ENCODE measurements at places on chromosomes 6 and 20.

- DNase-seq, result no peak
Measured at GRCh38 chr20:24022621-24023180, 34.1 kb upstream of the GGTLC1 start.

DNA sequence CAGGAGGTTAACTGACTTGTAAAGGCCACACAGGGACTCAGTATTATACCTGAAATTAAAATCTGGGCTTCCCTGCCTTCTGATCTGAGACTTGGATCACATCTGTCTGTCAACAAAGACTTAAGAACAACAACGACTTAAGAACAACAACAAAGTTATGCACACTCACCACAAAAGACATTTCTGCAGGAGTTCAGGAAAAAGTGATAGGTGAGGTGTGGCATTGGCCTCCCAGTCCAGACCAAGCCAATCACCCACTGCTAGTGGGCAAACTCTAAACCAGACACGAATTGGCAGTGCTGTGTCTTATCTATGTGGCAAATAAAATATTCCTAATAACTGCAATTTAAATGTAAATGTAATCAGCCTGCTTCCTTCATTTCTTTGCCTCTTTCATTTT lies 61.3 kb downstream of the PRDM1 start:
- no peak for DNase-seq

GRCh38 chr20:35295674-35296073 lies 3.4 kb upstream of the FAM83C start:
- DNase-seq, result no peak

GRCh38 chr20:31682927-31683326 lies 39.7 kb downstream of the BCL2L1 start:
- no peak for DNase-seq

GRCh38 chr6:129498541-129498940 lies 211.4 kb downstream of the ARHGAP18 start:
- DNase-seq, result peak; percentile 64

GRCh38 chr20:58690396-58691135 lies 2.0 kb upstream of the NPEPL1 start:
- peak; percentile 46 for DNase-seq

DNA sequence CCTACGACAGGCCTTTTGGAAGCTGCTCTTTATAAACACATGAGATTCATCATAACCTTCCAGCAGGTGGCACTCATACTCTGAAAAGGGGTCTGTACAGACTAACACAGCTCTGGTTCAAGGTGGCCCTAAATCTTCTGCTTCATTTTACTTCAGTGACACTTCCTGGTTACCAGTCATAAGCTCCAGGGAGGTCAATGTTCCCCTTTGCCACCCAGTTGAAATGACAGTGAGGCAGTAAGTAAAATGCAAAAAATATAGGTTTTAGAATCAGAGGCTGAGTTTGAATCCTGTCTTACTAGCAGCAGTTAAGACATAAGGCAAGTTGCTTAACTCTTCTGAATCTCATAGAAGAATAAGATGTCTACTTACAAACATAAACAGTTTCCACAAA lies 132.8 kb downstream of the CDK19 start:
- DNase-seq, result peak; percentile 88

DNA sequence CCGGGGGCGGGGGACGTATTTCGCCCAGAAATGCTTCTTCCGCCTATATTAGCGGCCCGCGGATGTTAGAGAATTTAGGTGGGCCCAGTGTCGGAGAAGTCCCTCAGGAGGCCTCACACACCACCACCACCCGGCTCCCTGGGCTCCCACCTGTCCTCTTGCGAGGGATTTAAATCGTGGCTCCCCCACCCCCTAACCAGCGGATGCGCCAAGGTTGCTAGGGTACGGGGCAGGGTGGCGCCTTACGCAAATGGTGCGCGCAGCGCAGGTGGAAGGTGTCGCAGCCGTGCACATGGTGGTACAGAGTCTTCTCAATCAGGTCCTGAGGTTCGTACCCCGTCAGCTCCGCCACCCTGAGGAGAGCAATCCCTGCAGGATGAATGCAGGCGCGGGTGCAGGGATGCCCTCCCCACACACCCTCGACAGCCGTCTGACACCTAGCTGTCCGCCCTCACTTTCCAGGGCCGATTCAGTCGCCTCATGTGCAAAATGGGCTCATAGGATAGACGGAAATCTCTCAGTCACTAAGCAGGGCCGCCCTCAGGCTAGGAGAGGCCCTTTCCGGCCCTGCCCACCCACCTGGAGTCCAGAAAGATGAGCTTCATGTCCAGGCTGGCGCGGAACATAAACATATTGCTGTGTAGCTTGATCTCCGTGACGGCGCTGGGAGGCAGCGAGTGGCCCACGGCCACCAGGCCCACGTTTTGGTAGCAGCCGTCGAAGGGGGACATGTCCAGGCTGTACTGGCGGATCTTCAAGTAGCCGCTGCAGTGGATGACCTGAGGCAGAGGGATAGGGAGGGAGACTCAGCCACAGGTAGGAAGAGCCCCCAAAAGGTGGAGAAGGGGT lies 16.6 kb downstream of the SIM1 start:
- DNase-seq, result no peak

DNA sequence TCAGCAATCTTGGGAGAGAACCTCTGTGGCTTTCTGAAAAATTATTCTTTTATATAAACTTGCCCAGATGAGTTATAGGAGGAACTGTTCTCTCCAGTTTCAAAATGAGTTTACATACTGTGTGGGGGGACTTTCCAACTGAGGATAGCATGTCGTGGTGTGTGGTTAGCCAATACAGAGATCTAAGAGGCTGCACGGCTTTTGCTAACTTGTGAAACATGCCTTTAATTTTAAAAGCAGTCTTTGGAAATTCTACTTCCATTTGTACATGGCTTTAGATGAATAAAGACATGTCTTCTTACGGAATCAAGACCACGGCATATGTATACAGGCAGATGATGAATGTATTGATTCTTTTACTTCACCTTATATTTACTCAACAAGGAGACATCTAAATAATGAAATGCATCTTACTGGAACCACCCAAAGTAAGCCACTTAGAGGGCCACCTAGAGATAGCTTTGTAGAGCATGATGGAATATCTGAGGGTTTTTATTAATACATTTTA lies 39.8 kb downstream of the HIVEP1 start:
- DNase-seq, result no peak

GRCh38 chr20:63402860-63403220 lies 41.7 kb upstream of the CHRNA4 start:
- DNase-seq, result no peak

GRCh38 chr6:66965227-66965626 lies 1258.2 kb upstream of the EYS start:
- no peak for DNase-seq

DNA sequence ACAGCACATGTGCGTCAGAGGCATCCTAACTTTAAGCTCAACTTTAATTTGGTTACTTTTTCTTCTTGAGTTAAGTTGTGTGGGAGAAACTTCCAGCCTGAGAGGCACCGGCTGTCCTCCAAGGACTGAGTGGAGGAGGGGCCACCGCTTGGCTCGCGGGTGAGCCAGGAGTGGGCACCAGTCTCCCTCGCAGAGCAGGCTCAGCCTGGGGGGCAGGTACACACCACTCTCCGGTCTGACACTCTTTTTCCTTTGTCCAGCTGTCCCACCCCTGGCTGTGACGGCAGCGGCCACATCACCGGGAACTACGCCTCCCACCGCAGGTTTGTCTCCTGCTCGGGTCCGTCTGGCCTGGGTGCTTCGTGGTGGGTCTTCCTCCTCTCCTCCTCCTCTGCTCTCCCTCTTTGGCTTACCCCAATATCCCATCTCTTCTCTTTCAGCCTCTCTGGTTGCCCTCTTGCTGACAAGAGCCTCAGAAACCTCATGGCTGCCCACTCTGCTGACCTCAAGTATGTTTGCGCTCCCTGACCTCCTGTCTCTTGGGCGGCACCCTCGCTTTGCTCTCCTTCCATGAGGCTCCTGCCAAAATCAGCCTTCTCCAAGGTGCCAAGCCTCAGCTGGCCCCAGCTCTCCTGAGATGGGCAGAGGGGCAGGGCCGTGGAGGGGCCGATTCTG lies 32.6 kb upstream of the PCMTD2 start:
- DNase-seq, result no peak

GRCh38 chr6:138824482-138825144 lies 28.7 kb downstream of the ECT2L start:
- no peak for DNase-seq

DNA sequence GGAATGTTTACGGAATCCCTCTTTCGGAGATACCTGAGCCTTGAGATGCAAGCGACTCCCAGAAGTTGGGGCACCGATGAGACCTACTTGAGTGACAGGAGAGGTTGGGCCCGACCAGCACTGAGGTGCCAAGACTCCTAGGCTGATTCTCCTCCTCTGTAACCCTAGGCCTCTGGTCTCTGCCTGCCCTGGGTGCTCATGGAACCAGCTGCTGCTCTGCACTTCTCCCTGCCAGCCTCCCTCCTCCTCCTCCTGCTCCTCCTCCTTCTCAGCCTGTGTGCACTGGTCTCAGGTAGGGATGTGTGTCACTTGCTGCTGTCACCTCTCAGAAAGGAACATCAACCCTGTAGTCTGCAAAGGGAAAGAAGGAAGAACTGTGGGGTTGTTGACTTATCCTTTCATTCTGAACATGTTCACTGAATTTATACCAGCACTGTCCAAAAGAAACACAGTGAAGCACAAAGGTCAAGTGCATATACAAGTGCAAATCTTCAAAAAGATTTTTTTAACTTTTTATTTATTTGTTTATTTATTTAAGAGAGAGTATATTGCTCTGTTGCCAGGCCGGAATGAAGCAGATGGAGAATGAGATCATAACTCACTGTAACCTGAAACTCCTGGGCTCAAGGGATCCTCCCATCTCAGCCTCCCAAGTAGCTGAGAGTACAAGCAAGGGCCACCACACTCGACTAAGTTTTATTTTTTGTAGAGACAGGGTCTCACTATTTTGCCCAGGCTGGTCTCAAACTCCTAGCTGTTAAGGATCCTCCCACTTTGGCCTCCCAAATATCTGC lies 913 bp downstream of the BTN2A2 start:
- DNase-seq, result peak; percentile 47

DNA sequence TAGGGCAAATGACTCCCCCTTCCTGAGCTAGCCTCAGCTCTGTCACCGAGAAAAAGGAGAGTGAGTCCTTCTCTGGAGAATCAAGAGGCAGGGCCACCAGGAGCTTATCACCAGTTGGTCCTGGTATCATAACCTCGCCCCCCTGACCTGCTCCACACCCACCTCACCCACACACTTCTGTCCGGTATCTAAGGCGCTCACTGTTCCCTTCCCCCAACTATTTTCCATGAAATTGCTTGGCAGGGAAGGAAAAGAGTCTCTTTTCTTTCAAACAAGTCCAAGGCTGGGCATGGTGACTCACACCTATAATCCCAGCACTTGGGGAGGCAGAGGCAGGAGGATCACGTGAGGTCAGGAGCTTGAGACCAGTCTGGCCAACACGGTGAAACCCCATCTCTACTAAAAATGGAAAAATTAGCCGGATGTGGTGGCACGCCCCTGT lies 77.6 kb downstream of the ZMYND8 start:
- no peak for DNase-seq

DNA sequence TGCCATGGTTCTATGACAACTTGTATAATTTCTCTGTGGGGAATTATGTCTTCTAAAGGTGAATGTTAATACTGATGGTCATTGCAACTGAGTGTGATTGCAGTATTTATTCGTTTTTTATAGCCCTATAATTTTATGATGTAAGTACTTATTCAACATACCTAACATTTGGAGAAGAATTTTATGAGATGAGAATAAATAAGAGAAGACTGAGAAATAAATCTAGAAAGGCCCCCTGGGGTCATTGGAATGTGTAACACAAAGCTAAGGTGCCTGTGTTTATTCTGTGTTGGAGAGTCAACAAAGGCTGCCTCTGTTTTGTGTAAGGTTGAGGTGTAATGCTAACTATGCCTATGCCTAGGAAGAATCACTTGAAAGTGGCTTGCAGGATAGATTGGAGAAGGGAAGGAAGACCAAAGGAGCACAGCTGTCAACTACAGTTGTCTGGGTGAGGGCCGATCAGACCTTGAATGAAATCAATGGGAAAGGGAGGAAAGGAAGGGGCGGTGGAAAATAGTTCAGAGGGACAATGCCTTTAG lies 1076.7 kb downstream of the KIF16B start:
- no peak for DNase-seq

- DNase-seq, result no peak
Measured at GRCh38 chr20:62717933-62718332, 9.3 kb downstream of the NTSR1 start.

- no peak for DNase-seq
Measured at GRCh38 chr6:133359256-133359655, 118.1 kb downstream of the EYA4 start.

GRCh38 chr6:29710281-29710941 lies 12.8 kb upstream of the HLA-F start:
- DNase-seq, result no peak

DNA sequence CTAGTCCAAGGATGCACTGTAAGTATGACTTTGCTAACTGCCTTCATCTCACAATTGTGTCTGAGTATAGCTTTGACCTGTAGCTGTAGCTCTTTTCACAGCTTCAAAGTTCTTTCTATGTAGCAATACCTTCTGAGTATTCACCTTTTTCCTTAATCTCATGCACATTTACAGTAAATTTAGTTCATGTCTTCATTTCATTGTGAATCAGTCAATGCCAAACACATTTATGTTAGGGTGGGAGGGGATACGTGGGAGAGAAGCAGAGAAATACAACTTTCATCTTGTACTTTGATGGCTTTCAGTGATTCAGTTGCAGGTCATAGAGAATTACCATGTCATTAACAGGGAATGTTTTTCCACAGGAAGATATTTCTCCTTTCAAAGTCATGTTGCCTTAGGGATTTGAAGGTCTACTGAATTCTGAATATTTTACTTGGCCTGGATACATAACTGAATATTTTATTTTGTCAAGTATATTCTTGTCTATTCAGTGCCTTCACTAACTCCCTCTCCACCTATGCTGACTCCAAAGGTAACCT lies 119.2 kb downstream of the TINAG start:
- peak; percentile 5 for DNase-seq

GRCh38 chr6:168105813-168106632 lies 27.0 kb upstream of the FRMD1 start:
- DNase-seq, result no peak

GRCh38 chr20:34511891-34512265 lies 4.3 kb upstream of the DYNLRB1 start:
- DNase-seq, result no peak

DNA sequence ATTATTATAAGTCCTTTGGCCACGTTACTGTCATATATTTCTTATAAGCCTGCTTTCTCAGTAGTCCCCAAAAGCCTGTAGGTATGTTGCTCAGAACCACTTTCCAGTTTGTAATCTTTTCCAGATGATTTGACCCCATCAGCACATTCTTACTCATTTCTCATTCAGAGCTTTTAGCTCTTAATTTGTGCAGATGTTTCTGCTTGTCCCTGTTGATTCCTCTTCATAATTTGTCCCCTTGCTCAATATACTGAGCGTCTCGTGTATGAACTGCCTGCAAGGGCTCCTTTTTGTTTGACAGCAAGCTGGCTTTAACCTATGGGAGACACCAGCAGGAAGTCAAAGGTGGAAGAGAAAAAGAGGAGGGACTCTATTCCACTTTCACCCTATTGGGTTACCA lies 733.8 kb upstream of the GJE1 start:
- no peak for DNase-seq

- peak; percentile 18 for DNase-seq
Measured at GRCh38 chr6:144696610-144697368, 411.7 kb downstream of the UTRN start.

All from fibroblast of the aortic adventitia (primary cell).